ENCODE measurements at places on chromosomes 16 and 17. TPM values are rescaled to one million over a fixed set of nuclear protein-coding genes. Genes with fewer than 3 reads are reported as not detected.

The RDM1 gene
- 0.14 TPM for total RNA-seq

The LRRC36 gene
- not detected for total RNA-seq

The GPR139 gene
- not detected for total RNA-seq

The PAQR4 gene
- 6.5 TPM for total RNA-seq

The SCIMP gene
- total RNA-seq = not detected

The HS3ST3A1 gene
- 0.07 TPM for total RNA-seq

The NEURL4 gene
- 15.7 TPM for total RNA-seq

The CES5A gene
- total RNA-seq = not detected

The KRTAP9-2 gene
- not detected for total RNA-seq

The SMTNL2 gene
- total RNA-seq = not detected

The CBX2 gene
- 2.8 TPM for total RNA-seq

The CCL3 gene
- total RNA-seq = not detected

The CLEC18C gene
- total RNA-seq = under 0.01 TPM

The PRDM7 gene
- not detected for total RNA-seq

The ELMO3 gene
- 21.9 TPM for total RNA-seq

The NFATC2IP gene
- total RNA-seq = 19.8 TPM

The CHD9 gene
- total RNA-seq = 65.6 TPM

The DRC7 gene
- total RNA-seq = not detected

The TMC8 gene
- total RNA-seq = 0.21 TPM

The CEP112 gene
- total RNA-seq = 2.1 TPM

The CHD9NB gene
- total RNA-seq = 1.1 TPM

The CCL22 gene
- 0.36 TPM for total RNA-seq

The CD19 gene
- not detected for total RNA-seq

The CCNF gene
- 3.1 TPM for total RNA-seq

The TBC1D3C gene
- total RNA-seq = not detected

The PRAC2 gene
- not detected for total RNA-seq

The C17orf100 gene
- 0.64 TPM for total RNA-seq

The SPN gene
- not detected for total RNA-seq

The CCL15 gene
- not detected for total RNA-seq

The ARMC5 gene
- 7.2 TPM for total RNA-seq

The RBFOX1 gene
- total RNA-seq = not detected

The RUNDC3A gene
- total RNA-seq = 3.4 TPM

The KCNJ2 gene
- under 0.01 TPM for total RNA-seq

All from nasal cavity respiratory epithelium epithelial cell of viscerocranial mucosa (primary cell).